HepG2 (cell line): ENCODE measurements at places on chromosomes 5 and 9. TPM values are rescaled to one million over a fixed set of nuclear protein-coding genes. Genes with fewer than 3 reads are reported as not detected.

The CCDC187 gene
- total RNA-seq, result 0.13 TPM in 1 of 2 replicates, not detected in the other

The ENC1 gene
- 63.8 and 69.9 TPM in 2 replicates for total RNA-seq

The EPB41L4B gene
- 22.1 and 25.7 TPM in 2 replicates for total RNA-seq

The VCAN gene
- 0.83 and 1.2 TPM in 2 replicates for total RNA-seq

The RNF183 gene
- total RNA-seq, result 0.13 TPM in 1 of 2 replicates, not detected in the other

The PCDHGB5 gene
- 0.44 TPM in 1 of 2 replicates, not detected in the other for total RNA-seq

The TXNDC8 gene
- total RNA-seq, result not detected in 2 replicates

The BARHL1 gene
- total RNA-seq, result not detected in 2 replicates

The SPIN1 gene
- total RNA-seq, result 24.3 and 38.4 TPM in 2 replicates

The DMRT3 gene
- total RNA-seq, result not detected in 2 replicates

The GABRA6 gene
- total RNA-seq, result not detected in 2 replicates

The PCDHGB1 gene
- total RNA-seq, result 0.95 and 2.6 TPM in 2 replicates

The FIBCD1 gene
- 0.89 TPM in 1 of 2 replicates, not detected in the other for total RNA-seq

The IL4 gene
- total RNA-seq, result not detected in 2 replicates

The CRHBP gene
- total RNA-seq, result not detected in 2 replicates

The RLN2 gene
- not detected in 2 replicates for total RNA-seq

The FBXO4 gene
- total RNA-seq, result 16.4 and 19.1 TPM in 2 replicates

The TEK gene
- not detected in 2 replicates for total RNA-seq

The INSYN2B gene
- not detected in 2 replicates for total RNA-seq

The PCDHGC4 gene
- 0.07 TPM in 1 of 2 replicates, not detected in the other for total RNA-seq

The ZNF367 gene
- total RNA-seq, result 7.7 and 8.1 TPM in 2 replicates

The ZFP2 gene
- 0.13 and 0.27 TPM in 2 replicates for total RNA-seq

The TIMD4 gene
- not detected in 2 replicates for total RNA-seq

The CBY3 gene
- total RNA-seq, result not detected in 2 replicates

The PCA3 gene
- not detected in 2 replicates for total RNA-seq

The SMIM32 gene
- 0.20 TPM in 1 of 2 replicates, not detected in the other for total RNA-seq

The LYSMD3 gene
- 13.8 and 22.2 TPM in 2 replicates for total RNA-seq

The TNFSF15 gene
- 0.02 TPM in 1 of 2 replicates, not detected in the other for total RNA-seq

The ADAMTS16 gene
- total RNA-seq, result 0.02 and 0.07 TPM in 2 replicates

The GARNL3 gene
- 6.0 and 11.0 TPM in 2 replicates for total RNA-seq

The SH3GL2 gene
- 0.04 TPM in 1 of 2 replicates, not detected in the other for total RNA-seq

The BNIP1 gene
- total RNA-seq, result 16.9 and 20.6 TPM in 2 replicates

The LYRM7 gene
- 5.5 and 9.4 TPM in 2 replicates for total RNA-seq
